ENCODE measurements at places on chromosomes 6 and 20. TPM values are rescaled to one million over a fixed set of nuclear protein-coding genes. Genes with fewer than 3 reads are reported as not detected.

Gene NR2E1
- not detected for total RNA-seq

Gene NMBR
- total RNA-seq = not detected

Gene SOBP
- total RNA-seq = 1.3 TPM

Gene NFATC2
- 0.28 TPM for total RNA-seq

Gene KIF13A
- total RNA-seq = 25.8 TPM

Gene AKAP12
- total RNA-seq = 50.7 TPM

DNA sequence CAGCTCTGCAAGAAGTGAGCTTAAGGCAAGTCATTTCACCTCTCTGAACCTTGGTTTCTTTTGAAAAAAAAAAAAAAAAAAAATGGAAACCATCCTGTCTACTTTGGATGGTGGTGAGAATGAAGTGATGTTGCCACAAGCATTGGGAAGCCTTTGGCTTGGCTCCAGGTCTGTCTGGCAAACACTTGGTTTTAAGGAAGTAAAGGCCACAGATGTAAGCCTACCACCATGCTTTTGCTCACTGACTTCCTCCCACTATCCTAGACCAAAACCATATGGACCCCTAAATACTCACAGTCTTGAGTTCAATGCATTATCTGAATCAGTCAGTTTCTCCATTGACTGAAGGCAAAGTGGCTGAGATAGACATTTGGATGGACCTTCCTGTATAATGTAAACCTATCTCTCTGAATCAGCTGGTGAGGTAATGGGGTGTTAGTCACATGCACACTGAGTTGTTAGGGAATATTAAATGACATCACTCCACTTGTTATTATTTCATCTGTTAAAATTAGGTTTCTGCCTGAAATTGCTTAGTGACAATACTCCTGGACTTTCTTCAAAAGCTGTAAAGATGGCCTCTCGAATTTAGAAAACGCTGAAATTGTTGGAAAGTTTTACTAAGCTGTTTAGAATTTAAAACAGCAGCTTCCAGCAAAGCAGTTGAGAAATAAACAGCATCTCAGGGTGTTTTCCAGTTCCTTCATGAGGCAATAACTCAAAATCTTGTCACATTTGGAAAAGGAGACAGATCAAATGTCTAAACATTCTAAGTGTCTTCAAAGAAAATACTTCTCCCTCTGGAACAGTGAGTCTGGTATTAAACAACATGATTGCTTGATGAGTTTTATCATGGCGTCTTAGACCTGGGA lies 833.5 kb downstream of the DHX35 start:
- DNase-seq = no peak

DNA sequence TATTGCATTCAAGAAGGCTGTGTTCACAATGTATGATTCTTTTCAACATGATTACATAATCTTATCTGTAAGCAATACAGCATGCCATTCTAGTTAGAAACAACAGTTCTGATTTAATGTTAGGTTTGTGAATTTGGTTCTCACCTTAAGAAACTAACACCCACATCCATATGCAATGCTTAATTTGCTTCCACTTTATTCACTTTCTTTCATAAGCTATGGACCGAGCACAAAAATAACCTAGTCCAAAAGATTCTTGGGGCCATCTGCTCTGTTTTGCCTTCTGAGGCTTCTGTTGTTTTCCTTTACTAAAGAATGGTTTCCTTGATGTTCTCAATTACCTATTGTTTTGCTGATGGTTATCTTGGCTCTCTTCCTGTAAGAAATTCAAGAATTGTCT lies 258.2 kb downstream of the EYS start:
- DNase-seq = peak; percentile 1

GRCh38 chr20:3606021-3606420 lies 57.2 kb downstream of the GFRA4 start:
- no peak for DNase-seq

DNA sequence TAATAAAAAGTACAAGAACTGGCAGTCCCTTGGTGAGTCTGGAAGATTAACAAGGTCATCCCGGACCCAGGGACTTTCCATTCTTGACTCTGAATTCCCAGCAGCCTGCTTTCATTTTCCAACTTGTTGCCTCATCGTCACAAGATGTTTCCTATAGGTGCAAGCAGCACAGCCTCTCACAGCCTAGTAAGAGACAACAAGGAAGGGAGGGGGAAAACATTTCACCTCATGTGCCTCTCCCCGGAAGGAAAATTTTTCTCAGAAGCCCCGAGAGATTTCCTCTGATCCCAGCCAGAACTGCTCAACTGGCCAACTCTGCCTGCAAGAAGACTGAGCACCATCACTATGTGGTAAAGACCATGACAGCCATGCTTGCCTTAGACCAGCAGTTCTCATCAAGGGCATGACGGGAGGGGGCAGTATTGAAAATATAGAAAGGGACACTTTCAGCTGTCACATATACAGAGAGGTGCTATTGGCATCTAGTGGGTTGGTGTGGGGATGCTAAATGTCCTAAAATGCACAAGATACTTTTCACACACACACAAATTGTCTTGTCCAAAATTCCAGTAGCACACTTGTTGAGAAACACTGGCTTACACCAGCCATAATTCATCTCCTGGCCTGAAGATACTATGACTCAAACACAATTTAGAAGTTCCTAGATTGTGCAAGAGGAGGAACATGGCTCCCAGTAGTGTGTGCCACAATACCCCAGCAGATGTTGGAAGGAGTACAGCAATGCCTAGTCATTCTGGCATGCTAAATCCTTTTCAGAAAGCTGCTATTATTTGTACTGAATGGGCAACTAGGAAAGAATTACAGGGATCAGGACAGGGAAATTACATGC lies 10.8 kb upstream of the WTAP start:
- DNase-seq = no peak

GRCh38 chr6:101386982-101387381 lies 6.5 kb upstream of the GRIK2 start:
- no peak for DNase-seq

- no peak for DNase-seq
Measured at GRCh38 chr6:142926177-142926493, 18.8 kb downstream of the HIVEP2 start.

GRCh38 chr6:44234101-44235025 lies 11.0 kb downstream of the SLC29A1 start:
- peak; percentile 88 for DNase-seq

GRCh38 chr6:100573166-100573565 lies 108.4 kb upstream of the SIM1 start:
- DNase-seq = no peak

- peak; percentile 89 for DNase-seq
Measured at GRCh38 chr6:131807644-131808459, at the start of gene ENPP1. ENPP1 (plus strand) TSS chr6:131808020; CDS start chr6:131808036, 16 bp downstream.

DNA sequence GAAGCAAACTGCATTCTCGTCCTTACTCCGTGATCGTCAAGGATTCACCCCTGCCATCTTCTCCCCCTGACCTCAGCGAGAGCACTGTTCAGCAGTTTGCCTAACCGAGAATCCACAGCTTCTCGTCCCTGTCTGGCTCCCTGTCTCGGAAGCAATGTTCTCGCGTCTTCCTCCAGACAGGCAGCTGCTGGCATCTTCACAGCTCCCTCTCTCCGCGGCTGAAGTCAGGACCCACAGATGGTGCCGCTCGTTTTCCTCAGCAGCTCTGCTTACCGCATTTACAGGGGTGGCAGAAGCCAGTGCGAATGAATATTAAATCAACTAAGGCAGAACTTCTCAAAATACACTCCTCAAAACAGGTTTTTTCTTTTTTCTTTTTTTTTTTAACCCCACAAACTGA lies 18.9 kb upstream of the SLC22A2 start:
- no peak for DNase-seq

GRCh38 chr6:89368107-89368506 lies 15.6 kb upstream of the UBE2J1 start:
- DNase-seq = peak; percentile 60

GRCh38 chr6:40832691-40833090 lies 206.3 kb downstream of the UNC5CL start:
- DNase-seq = no peak

DNA sequence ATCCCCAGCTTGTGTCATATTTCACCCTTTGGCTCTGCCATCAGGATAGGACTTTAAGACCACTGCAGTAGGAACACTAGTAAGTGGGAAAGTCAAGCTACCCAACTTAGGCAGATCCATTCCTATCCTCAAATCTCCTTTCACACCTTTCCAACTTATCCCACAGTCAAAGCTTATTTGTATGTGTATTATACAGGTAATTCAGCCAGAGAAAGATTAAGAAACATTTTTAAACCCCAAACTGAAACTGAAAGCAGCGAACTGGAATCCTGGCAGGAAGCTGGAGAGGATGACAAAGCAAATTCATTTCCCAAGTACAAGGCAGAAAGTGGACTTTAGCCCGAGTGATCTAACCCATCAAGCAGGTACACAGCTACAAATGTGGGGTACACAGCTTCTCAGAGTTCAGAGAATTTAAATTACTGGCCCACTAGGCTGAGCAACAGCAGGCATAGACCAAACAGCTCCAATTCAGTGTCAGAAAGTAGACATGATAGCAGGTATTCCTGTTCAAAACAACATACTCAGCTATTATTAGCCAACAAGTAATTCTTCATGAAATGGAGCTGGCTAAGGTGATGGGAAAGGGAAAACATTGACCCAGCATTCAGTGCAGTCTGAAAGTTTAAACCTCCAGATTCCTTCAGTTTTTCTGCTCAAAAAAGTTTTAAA lies 39.1 kb downstream of the ILRUN start:
- DNase-seq = no peak

- no peak for DNase-seq
Measured at GRCh38 chr20:5031206-5031557, 29.9 kb upstream of the SLC23A2 start.

DNA sequence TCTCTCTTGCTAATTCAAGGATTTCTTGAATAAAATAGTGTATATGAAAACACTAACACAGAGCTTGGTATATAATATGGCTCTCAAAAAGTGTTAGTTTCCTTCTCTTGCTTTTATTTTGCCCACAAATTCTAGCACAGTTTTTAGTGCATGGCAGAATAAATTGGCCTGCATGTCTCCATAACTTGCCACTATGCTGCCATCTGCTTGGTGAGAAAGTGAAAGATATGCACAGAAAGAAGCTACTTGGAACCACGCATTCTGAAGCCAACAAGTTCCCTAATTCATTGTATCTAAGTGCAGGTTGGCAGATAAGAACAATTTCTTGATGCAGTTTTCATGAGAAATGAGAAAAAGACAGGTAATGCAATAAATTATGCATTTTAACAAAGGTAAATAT lies 101.2 kb downstream of the EPHA7 start:
- DNase-seq = no peak

DNA sequence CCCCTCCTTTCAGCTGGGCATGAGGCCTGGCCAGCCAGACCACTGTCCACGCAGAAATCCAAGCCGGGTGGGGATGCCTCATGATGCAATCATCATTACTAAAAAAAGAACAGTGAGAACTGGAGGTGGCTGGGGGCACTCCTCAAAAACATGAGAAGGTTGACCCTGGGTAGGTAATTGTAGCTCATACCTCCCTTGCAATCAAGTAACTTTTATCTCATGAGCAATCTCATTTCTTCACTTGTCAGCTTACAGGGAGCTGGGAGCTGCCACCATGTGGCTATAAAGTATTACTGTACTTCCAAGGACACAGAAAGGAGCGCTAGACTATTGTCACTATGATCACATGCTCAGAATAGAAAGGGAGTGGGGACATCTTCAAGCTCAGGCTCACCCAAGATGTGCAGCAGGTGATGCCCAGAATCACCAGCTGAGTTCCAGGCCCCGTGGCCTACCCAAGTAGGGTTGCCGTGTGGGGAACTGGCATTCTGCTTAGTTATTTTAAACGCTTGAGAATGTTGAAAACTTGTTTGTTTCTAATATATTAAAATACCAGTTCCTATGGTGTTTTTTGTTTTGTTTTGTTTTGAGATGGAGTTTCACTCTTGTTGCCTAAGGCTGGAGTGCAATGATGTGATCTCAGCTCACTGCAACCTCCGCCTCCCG lies 3.0 kb upstream of the CDH26 start:
- DNase-seq = no peak
